ENCODE measurements at places on chromosomes 7 and 10. TPM values are rescaled to one million over a fixed set of nuclear protein-coding genes. Genes with fewer than 3 reads are reported as not detected.

GRCh38 chr7:90411510-90411909, 8.2 kb downstream of the CLDN12 start:
- no peak for DNase-seq

DNA sequence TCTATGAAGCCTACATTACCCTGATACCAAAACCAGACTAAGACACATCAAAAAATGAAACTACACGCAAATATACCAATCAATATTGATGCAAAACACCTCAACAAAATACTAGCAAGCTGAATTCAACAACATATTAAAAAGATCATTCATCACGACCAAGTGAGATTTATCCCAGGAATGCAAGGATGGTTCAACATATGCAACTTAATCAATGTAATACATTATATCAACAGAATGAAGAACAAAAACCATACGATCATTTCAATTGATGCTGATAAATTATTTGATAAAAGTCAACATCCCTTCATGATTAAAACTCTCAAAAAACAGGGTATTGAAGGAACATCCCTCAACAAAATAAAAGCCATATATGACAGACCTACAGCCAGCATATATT, 5.7 kb downstream of the CLEC5A start:
- no peak for DNase-seq

- no peak for DNase-seq
These were observed 244.6 kb downstream of the BUB3 start for GRCh38 chr10:123398756-123399155.

DNA sequence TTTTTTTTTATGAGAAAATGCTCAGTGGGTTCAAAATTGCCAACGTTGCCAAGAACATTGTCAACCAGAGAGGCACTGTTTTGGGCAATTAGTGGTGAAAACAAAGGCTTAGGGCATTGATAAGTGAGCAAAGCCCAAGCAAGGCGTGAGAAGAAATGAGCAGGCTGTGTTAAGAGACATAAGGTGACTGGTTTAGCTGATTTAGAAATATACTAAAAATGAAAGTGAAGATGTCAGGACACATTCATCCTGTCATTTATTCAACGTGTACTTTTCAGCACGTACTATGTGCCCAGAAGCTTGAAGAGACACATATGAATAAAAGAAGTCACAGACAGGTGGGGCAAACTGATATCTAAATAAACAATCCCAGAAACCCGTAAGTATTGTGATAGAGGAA, 31.8 kb downstream of the AOAH start:
- DNase-seq = no peak

GRCh38 chr10:23281044-23281433, 63.6 kb downstream of the C10orf67 start:
- DNase-seq = no peak

DNA sequence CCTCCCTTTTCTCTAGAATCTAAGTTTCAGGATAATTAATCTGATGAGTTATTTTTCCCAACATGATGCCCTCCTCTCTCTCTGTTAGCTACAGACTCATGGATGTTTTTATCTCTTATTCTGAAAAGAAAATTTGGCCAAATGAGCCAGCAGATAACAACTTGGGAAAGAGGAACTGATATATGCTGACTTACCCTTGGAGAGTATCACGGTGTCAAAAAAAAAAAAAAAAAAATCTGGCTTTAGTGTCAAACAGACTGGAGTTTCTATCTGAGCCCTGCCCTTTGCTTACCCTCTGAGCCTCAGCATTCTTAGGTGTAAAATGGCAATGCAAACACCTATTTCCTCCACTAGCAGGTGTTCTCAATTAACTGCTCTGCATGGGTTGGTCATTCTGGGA, 190.4 kb downstream of the AHR start:
- DNase-seq = no peak

DNA sequence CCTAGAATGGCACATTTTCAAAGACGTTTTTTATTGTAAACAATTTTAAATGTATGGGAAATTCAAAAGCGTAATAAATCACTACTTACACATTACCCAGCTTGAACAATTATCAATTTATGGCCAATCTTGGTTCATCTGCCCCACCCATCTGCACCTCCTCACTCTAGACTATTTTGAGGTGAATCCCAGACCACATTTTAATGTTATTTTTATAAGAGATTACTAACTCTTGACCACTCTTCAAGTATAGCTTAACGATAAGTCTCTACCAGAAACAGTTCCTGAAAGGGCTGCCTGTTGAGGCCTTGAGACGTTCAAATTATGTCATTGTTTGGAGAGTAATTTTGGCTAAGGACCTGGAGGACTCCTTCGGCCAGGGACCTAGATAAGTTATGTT, 33.2 kb downstream of the ECHDC3 start:
- DNase-seq = no peak

GRCh38 chr7:131189488-131189887, 138.2 kb upstream of the MKLN1 start:
- DNase-seq = no peak

The PCGF5 gene
- polyA plus RNA-seq = 27.7 TPM

The TMEM72 gene
- 74.1 TPM for polyA plus RNA-seq

The ANKRD22 gene
- polyA plus RNA-seq = 0.49 TPM

The SPAM1 gene
- not detected for polyA plus RNA-seq

The SLC13A1 gene
- polyA plus RNA-seq = 15.3 TPM

The HKDC1 gene
- polyA plus RNA-seq = 15.4 TPM

The MRLN gene
- 0.55 TPM for polyA plus RNA-seq

The FAM25C gene
- polyA plus RNA-seq = not detected
